Activated CD4-positive, alpha-beta T cell treated with anti-CD3 and anti-CD28 coated beads for 24 hours (primary cell): ENCODE measurements at places on chromosomes 7 and 10.

DNA sequence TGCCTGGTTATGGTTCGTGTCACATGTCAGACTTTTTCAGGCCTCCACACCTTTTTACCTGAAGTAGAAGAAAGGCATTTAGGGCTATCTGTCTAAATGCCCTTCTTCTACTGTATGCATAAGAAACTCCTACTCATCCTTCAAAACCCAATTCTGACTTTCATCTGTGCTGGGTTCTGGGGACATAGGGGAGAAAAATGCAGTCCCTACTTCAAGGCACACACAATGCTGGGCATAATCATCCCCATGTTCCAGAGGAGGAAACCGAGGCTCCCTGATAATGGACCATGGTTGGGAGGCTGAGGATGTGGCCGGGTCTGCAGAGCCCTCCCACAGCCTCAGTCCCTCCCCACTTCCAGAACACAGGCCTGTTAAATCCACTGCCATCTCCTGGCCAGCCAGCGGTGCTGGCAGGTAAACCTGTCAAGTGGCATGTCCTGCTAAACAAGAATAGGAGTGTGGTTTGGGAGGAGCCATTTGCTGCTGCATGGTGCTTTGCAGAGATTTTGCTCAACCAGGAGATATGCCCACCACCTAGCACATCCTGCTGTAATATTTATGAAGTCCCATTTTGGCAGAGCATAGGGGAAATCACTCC lies 32.0 kb downstream of the GRID1 start:
- DNase-seq = no peak

GRCh38 chr10:30789806-30790205 lies 160.3 kb upstream of the LYZL2 start:
- no peak for DNase-seq

GRCh38 chr7:150610233-150610632 lies 22.0 kb downstream of the GIMAP6 start:
- no peak for DNase-seq

DNA sequence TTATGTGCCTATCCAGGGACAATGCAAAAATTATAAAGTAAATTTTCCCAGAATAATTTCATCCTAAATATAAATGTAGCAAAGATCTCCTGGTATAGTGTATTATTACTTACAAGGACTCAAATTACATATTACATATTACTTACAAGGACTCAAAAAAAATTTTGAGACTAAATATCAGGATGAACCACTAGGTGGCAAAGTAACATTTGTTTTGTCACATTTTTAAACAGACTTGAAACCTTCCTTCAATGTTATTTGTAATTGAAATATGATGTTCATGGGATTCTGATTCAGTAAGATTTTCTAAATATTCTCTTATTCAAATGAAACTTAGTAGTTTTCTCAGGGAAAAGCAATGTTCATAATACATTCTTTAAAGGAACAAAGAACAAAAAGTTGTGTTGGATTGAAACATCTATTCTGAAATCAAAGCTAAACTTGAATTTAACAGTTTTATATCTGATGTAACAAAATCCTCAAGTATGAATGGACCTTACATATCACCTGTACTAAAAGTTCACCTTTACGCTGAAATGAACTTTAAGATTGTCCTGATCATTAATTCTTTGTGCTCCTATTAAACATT lies 74.3 kb upstream of the GNAI1 start:
- no peak for DNase-seq

DNA sequence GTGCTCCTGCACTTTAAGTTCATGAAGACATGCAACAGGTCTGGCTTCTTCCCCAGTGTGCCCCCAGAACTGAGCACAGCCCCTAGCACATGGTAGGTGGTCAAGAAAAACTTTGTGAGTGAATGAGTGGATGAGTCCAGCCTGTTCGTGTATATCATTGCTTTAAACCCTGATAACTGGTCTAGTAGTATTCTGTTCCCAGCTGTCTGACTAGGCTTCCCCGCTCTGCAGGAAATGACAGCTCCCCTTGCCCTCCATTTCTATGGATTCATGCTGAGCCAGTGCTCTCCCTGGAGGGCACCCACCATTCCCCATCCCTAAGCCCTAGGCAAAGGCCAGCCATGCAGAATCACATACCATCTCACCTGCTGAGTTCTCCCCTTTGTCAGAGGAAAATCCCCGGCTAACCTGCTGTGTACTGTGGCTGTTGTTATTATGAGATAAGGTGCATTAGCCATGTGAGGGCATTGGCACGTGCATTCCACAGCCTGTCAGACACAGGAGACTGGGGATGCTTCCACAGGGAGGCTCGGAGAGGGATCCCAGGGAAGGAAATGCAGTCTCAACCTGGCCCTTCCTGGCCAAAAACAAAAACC lies 698.9 kb downstream of the GRID1 start:
- DNase-seq = no peak

DNA sequence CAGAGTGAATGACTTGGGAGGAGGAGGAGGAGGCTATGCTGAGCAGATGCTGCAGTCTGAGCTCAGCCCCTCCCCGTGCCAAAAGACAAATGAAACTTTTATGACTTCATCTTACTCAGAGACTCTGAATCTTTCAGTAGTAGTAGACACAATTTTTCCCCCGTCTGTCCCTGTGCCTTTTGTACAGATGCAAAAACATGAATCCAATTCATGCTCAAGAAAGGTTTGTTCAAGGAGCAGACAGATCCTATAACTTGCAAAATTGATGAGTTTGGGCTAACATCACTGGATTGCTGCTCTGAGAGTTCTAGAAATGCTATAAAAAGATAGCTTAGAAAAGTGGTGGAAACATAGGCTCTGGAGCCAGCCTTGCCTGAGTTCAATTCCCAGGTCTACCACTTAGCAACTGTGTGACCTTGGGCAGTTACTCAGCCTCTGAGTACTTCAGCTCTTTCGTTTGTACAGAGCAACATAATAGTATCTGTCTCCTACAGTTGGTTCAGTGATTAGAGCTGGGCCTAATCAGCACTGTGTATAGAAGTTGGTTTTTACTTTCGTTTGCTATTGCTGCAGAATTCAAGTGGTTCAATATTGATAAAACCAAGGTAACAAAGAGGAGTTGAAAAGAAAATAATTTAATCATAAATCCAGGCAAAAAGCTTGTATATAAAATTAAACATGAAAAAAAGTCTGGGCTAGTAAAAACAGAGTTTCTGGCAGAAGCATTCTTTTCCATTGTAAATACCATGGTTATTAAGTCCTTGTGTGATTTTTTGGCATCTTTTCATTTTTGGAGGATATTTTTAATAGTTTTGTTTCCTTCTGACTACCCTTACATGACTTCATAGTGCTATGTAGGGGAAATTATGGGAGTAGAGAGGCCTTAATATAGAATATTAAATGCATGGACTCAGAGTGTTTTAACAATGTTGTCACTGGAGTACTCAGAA lies 174.2 kb upstream of the ZNF32 start:
- no peak for DNase-seq

GRCh38 chr7:53690411-53690810 lies 655.0 kb downstream of the POM121L12 start:
- no peak for DNase-seq

GRCh38 chr10:3624367-3624766 lies 160.6 kb downstream of the KLF6 start:
- no peak for DNase-seq

DNA sequence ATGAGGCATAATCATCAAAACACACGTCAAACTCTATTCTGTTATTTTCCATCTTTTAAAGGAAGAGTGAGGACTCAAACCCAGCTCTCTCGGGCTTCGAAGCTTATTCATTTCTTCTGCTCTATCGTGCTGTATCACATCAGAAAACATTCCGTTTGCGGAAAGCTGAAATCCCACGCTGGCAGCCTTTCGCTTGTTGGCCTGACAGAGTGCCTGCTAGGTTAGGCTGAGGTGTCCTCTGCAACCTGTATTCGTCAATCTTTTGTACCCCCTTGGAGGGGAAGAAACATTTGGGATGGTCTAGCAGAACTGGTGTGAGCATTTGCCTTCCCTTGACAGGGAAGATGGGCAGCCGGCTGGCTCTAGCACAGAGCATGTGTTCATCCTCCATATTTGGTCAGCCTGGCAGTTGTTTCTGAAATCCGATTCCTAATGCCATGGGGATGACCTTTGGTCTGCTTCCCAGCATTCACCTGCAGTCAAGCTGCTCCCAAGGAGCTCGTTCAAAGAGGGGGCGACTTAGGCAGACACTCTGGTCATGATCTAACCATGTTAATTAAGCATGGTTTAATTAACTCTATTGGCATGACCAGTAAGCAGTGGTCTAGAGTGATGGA lies 55.2 kb downstream of the TACC2 start:
- DNase-seq = no peak

DNA sequence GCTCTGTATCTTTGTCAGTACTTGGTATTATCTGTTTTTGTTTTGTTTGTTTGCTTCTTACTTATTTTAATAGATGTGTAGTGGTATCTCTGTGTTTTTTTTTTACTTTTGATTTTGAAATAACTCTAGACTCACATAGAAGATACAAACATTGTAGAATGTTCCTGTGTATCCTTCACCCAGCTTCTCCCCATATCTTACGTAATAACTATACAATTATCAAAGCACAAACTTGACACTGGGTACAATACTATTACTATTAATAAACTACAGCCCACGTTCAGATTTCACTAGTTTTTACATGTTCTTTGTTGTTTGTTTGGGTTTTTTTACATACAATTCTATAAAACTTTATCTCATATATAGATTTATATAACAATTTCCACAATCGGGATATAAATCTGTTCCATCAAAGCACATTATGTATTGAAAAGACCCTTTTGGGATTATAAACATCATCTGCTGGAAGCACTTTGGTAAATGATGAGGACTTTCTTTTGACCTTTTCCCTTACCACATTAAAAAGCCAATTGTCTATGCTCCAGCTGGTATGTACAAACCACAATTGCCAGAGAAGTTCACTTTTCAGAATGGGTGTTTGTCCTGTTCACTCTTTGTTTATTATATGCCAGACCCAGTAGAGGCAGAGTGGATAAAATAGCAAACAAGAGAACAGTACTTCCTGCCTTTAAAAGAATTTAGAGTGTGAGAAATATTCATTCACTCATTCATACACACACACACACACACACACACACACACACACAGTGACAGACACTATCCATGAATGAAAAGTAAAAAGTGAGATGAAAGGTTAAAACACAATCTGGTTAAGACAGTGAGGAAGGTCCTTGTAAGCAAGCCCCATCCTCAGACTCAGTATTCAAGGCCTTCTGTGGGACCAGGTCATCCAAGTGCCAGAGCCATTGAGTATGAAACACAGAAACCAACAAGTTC lies 113.0 kb downstream of the SGMS1 start:
- no peak for DNase-seq

GRCh38 chr10:72574636-72575035 lies 51.2 kb downstream of the MICU1 start:
- no peak for DNase-seq

DNA sequence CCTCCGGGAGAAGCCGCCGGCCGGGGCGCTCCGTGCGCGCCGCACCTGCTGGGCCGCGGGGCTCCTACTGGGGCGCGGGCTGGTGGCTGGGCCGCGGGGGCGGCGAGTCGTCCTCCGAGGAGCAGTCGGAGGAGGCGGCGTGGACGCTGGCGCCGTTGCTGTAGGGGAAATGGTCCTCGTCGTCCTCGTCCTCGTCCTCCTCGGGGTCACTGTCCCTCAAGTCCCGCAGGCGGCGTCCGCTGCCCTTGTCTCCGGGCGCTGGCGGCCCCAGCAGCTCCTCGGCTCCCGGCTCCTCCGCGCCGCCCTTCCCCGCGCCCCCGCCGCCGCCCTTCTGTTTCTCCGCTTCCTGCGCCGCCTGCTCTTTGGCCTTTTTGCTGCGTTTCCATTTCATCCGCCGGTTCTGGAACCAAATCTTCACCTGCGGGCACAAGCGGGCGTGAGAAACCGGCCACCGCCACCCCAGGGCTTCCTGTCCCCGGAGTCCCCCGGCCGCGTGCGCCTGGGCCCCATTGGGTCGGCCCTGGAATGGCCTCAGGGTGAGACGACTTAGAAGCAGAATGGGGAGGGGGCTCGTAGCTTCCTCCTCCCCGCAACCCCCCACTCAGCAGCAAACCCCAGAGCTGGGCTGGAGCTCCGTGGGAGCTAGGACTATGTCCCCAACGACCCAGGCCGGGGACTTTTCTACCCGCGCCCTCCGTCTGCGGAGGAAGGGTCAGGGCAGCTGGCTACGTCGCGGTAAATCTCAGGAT lies 4.8 kb downstream of the MNX1 start:
- no peak for DNase-seq

DNA sequence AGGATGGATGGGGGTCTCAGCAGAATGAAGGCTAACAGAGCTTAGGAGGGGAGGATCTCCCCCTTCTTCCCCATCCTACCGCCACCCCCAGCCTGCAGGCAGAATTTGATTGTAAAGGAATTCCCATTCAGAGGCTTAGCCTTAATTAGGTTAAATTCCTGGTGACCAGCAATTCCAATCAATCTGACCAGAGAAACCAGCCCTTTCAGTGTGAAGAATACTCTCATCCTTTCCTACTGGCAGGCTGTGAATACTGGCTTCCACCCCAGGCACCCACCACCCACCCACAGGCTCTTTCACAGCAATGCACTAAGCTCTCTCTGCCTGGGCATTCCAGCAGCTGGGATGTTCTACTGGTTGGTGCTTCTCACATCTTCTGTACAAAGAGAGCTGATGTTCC lies 137.9 kb upstream of the LYZL1 start:
- DNase-seq = no peak

DNA sequence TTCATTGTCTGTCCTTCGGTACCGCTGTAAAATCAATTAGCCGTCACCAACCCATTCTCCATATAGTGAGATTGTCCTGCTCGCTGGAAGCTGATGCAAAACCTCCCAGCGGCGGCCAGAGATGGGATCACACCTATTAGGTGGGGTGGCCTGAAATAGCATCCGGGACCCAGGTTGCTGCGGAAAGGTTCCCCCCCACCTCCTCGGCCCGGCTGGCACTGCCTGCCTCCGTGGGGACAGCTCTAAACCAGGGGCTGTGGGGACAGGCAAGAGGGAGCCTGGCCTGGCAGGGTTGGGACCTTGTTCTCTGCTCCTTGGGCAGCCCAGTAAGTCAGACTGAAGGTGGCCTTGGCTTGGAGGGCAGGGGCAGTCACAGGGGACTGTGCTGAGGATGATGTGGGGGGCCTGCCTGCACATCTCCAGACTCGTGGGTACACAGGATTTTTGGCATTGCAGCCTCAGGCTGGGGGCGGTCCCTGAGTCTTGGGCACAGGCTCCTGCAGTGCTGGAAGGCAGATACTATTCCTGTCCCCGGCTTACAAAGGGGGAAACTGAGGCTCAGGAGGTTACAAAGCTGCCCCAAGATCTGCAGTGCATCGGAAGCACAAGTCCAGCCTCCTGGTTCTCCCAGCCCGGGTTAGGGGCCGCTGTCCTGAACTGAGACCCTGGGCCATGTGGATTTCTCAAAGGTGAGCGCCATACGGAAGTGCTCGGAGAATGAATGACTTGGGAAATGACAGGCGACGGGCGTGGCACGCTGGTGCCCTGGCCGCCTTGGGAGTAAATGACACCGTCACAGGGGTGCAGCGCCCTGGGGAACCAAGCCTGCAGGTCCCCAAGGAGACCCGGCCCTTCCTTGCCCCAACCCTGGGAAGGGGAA lies 65.6 kb downstream of the UNCX start:
- DNase-seq = no peak

DNA sequence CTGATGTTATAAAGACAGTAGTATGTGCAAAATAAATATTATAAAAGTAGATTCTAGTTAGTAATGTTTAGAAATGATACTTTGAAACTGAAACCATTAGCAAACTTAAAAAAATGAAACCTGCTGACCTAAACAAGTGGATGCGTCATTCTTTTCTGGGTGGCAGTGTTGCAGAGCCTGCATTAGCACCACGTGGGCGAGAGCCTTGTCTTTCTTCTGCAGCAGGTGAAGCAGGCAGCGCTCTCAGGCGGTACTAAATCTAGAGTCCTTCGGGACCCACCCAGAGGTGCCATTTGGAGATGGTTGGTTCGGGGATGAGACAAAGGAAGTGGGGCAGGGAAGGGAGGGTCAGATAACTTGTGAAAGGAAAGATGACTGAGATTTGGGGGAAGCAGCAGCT lies 759.1 kb upstream of the IGFBP3 start:
- no peak for DNase-seq
